COLO829 (cell line): ENCODE measurements at places on chromosomes 4 and X.
A peak's percentile ranks its signal among the peaks of the same experiment; 100 is the strongest.

GRCh38 chr4:38309471-38309870, 349.3 kb downstream of the PTTG2 start:
- DNase-seq = no peak

DNA sequence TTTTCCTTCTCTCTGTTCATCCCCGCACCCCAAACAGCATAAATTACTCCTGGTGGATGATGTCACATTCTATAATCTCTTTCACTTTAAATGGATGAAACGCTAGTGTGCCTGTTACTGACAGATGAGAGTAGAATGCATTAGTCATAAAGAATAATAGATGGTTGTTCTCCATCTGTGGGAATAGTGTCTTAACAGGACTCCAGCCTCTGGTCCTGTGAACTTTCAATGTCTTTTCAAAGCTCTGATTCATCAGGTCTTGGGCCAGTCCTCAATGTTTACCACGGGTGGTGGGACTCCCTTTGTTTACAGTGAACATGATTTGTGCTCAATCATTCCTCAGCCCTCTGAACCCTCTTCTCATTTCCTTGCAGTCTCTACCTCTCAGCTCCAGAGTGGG, 182.6 kb downstream of the GABRB1 start:
- peak; percentile 57 for DNase-seq

- DNase-seq = no peak
Observed at GRCh38 chr4:66849596-66849995, 695.7 kb downstream of the CENPC start.

DNA sequence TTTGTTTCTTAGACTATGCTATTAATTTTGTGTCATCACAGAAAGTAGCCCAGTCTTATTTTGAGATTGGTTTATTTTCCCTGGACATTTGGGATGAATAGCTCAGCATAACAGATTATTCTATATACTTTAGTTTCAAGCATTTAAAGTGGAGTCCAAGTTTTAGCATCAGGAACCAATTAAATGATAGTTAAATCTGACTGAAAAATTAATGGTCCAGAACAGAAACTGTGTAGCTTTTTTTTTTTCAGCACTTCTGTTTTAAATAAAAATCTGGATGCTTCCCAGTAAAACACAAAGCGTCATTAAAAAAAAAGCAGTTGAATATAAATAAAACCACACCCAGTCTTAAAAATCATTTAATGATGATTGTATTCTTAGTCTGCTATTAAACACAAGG, 59.4 kb upstream of the PITX2 start:
- DNase-seq = no peak

- DNase-seq = no peak
Observed at GRCh38 chrX:25175743-25176142, 160.0 kb upstream of the ARX start.

DNA sequence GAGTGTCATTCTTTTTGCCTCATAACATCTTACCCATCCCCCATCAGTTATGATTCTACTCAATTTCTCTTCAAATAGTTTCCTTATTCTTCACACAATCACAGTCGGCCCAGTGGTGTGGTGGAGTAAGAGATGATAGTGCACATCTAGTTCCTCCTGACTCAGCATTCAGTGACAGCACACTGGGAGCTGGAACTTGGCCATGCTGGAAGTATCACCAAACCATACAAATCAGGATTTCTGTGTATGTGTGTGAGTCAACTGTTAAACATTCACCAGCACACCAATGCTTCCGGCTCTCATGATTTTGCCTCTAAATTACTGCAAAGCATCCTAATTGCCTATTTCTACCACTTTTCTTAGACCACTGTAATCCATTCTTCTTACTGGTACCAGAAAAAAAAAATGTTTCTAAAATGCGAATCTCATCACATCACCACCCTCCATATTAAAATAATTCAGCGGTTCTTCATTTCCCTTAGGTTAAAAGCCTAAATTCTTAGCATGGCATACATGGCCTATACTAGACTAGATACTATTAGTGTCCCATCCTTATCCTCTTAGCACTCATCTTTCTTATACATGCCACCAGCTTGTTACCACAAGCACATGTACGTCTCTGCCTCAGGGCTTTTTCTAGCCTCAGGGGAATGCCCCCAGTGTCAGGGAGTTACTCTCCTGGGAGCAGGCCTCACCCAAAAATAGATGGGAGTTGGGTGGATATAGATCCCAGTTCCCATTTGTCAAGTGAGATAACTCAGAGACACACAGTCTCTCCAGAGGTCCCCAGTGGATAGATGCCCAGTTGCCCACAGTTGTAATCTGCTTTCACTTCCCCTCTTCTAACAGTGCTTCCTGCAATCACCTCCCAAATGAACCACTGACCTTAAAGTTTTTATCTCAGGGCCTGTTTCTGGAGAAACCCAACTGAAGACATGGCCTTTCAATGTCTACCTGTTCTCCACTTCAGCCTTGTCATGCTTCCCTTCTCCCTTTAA, 49.2 kb upstream of the DDX53 start:
- DNase-seq = peak; percentile 22

DNA sequence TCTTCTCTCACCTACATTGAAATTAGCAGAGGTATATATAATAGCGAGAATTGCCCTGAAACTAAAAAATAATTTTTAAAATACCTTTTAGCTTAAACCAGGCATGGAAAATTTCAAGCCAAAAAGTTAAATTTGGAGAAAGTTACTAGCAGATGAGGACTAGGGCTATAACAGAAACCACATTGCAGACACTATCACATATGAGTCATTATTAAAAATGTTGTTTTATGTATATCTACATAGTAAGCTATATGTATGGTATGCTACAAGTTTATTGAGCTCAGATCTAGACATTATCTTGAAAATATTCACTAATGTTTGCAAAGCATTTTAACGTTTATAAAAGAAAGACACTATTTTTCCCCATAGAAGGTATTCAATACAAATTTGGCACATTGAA, 147.8 kb downstream of the PAPSS1 start:
- no peak for DNase-seq
